ENCODE measurements at places on chromosomes 16 and 17.

DNA sequence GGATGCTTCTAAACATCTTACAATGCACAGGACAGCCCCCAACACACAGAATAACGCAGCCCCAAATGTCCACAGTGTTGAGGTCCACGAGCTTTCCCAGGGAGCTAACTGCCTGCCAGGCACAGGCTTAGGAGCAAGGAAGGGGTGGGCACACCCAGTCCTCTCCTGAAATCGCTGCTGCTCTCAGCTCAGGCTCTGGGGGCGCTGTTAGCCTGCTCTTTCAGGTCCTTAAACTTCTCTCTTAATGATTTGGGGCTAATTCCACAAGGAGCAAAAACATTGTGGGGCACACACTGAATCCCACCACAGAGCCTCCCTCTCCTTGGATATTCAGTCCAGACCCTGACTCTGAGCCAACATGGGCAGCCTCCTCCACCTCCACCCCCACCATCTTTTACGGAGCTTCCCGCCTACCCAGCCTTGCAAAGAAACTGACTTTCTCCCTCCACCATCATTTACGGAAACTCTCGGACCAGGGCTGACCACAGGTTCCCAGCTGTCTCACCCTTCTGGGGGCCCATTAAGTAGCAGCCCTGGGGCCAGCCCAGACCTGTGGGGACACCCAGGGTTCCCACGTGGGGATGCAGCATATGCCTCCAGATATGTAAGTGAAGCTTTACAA is 1.1 kb downstream of the CD300H start:
- peak; percentile 27 for DNase-seq

DNA sequence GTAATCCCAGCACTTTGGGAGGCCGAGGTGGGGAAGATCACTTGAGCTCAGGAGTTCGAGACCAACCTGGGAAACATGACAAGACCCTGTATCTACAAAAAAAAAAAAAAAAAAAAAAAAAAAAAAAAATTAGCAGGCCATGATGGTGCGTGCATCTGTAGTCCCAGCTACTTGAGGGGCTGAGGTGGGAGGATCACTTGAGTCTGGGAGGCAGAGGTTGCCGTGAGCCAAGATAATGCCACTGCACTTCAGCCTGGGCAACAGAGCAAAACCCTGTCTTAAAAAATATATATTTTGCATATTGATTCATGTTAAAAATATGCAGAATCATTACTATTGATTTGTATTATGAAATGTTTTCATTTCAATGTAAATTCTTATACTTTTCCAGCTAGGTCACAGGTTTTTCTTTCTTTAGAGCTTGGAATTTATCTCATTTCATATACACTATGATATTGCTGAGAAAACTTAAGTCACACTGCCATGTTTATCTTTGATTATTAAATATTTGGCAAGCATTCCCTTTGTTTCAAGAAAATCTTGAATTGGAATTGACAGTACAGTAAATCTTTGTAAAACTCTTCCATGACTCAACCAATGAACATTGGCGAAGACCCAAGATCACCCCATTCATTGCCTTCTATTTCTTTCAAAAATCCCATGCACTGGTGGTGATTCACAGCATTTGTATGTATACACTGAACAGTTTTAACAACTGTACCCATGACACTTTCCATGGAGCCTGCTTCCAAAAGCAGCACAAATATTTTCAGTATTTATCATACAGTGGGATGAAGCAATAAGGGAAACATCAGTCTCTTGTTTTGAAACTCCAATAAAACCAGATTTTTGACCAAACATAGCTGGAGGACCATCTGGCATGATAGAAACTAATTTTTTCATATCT is 83.5 kb upstream of the TNRC6A start:
- no peak for DNase-seq

GRCh38 chr16:31727553-31727952 is 146.1 kb upstream of the ZNF267 start:
- DNase-seq, result no peak

DNA sequence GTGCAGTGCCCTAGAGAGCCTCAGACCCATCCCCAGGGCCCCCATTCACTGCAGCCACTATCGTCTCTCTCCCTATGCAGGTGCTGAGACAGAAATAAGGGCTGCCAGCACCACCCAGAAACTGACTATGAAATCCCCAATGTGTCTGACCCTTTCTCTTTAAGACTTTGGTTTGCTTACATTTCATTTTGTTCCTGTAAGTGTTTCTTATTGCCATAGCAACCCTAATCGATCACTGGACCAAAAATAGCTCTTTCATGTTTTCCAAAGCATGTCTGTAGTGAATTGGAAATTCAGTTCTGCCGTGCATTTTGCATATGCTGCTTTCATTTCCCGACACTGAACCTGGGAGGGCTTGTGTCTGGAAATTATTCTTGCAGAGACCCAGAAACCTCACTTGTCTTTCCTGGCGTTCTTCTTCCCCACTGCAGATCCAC is 148.7 kb upstream of the NOL11 start:
- DNase-seq, result no peak

DNA sequence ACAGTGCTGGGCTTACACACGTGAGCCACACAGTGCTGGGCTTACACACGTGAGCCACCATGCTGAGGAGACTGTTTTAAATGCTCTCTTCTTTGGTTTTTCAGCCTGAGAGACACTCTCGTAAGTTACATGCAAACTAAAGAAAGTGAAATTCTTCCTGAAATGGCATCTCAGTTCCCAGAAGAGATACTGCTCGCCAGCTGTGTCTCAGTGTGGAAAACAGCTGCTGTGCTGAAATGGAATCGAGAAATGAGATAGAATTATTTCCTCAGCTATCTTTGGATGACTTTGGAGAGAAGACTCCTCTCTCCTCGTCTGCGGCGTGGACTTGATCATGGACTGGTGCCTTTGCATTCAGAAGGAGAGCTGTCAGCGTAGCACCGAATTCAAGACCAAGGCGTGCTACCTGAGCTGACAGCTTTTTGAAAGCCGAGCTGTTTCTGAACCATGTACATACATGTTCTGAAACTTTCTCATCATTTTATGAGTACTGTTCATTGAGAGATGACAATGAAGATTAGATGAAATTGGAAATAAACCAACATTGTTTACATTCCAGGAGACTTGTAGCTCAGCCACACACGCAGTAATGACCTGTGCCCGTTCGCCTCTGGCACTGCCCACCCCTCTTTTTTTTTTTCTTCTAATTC is 21.6 kb upstream of the ENDOV start:
- DNase-seq, result no peak

DNA sequence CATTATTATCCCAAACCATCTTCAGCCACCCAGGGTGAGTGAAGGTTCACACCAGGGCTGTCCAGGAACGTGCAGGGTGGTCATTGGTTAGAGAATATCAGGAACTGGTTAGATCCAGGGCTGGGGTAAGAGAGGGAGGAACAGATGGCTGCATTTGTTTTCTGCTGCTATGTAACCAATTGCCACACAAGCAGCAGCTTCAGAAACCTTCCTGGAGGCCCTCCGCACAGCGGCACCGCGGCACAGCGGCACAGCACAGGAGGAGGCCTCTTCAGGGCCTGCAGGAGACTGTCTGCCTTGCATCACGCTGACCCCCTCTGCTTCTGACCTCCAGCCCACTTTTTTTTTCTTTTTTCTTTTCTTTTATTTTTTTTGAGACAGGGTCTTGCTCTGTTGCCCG is 86.1 kb downstream of the KCNJ12 start:
- no peak for DNase-seq

GRCh38 chr16:74825016-74825415 is 50.4 kb upstream of the FA2H start:
- DNase-seq, result no peak

DNA sequence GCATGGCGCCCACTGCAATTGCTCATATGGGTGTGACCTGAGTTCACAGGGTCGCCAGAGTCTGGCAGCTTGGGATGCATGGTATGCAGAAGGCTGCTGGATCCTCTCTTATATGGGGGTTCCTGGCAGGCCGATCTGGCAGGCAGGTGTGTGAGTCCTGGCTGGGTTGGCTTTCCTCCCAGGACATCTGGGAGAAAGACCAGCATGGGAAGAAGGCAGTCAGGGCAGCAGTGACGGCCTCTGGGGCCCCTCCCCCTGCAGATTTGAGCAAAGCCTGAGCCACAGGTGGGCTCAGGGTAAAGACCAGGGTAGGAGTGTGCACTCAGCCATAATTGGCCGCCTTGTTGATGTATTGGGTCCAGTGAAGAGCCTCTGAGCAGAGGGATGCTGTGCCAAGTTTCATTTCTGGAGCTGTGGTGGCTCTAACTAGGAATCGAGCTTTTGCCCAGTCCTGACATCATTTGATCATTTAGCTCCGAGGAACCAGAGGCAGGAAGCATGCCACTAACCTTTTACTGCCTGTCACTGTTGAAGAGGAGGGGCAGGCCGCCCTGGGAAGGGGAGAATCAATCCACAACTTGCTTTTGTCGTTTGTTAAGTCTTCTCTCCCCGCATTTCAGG is 174.3 kb downstream of the CCDC182 start:
- DNase-seq, result no peak

DNA sequence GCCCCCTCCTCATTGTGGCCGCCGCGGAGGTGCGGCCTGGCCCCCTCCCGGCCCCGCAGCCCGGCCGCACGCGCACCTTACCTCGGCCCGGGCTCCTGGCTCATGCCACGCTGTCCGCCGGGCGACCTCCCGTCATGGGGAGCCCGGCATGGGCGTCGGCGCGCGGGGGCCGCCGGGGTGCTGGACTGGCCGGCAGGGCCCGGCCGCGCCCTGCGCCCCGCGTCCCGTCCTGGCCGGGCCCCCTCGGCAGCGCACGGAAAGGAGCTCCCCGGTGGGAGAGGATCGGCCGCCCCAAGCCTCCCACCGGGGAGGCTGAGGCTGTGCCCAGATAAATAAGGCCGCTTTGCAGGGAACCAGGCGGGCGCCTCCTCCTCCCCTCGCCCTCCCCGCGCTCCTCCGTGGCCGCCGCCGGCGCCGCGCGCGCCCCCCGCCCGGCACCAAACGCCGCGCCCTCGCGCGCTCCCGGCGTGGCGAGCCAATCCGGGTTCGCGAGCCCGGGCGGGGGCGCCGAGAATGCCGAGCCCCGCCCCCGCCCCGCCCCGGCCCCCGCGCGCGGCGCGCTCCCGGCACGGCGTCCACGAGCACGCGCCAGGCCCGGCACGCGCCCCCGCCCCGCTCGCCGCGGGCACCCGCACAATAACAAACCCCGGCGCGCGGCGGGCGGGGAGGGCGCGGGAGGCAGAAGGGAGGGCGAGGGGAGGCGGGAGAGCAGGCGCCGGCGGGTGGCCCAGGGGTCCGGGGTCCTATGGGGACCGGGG is at the start of gene FBXL16:
Gene FBXL16 (minus strand): TSS at position 371 of the 758 bp plus-strand sequence. CDS start 8,396 bp downstream, outside the sequence.
- no peak for DNase-seq

- DNase-seq, result peak; percentile 44
These were observed 14.6 kb downstream of the COTL1 start for GRCh38 chr16:84603140-84603816.

DNA sequence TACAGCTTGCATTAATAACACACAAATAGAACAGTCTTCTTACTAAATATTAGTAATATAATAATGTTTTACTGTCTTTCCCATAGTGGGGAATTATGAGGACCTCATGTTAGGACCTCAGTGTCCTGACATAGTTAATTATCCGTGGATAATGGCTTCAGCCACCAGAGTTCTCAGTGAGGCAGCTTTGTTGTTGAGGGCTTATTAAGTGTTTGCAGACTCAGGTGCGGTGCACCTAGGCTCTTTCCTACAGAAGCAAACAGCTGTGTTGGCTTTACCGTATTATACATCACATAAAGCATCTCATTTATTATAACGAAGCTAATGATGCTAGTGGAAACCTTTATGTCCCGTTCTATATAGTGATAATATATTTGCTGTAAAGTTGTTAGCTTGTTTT is 246.7 kb downstream of the FTO start:
- DNase-seq, result no peak

DNA sequence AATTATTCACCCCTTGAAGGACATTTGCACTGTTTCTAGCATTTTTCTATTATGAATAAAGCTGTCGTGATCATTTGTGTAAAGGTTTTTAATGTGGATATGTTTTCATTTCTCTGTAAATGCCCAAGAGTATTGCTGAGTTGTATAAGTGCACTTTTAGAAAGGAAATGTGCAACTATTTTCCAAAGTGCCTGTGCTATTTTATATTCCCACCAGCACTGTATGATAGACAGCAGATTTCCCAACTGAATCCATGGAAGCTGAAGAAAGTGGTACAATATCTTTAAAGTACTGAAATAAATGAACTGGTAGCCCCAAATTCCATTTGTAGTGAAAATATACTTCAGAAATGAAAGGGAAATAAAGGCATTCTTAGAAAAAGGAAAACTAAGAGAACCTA is 238.4 kb downstream of the BCAS3 start:
- DNase-seq, result no peak

GRCh38 chr17:42067371-42068091 is 17.1 kb upstream of the C17orf113 start:
- DNase-seq, result peak; percentile 64

DNA sequence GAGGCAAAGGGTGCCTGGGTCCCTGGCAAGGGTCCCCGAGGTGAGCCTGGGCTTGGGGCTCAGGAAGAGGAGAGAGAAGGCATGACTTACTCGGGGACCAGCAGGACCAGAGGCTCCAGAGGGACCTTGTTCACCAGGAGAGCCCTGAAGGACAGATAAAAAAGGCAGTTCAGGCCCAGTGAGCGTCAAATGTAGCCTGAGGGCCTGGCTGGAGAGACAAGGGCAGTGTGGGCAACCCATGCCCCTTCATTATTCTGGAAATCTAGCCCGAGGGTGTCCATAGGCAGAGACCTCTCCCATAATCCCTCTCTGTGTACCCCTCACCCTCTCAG is 14.1 kb downstream of the COL1A1 start:
- DNase-seq, result no peak

DNA sequence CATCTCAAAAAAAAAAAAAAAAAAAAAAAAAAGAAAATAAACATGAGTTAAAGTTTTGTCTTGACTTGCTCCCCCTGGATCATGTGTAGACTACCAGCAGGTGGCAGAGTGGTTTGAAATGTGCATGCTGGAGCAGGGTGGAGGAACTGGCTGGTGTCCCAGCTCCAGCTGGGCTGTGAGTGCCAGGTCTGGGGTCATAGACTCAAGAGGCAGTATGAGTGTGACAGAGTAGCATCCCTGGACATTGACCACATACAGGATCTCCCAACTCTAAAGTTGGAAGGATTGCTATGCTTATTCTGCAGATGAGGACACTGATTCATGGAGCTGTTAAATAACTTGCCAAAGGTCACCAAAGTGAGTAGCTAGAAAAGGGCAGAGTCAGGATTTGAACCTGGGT is 198.0 kb upstream of the MPHOSPH6 start:
- DNase-seq, result no peak

DNA sequence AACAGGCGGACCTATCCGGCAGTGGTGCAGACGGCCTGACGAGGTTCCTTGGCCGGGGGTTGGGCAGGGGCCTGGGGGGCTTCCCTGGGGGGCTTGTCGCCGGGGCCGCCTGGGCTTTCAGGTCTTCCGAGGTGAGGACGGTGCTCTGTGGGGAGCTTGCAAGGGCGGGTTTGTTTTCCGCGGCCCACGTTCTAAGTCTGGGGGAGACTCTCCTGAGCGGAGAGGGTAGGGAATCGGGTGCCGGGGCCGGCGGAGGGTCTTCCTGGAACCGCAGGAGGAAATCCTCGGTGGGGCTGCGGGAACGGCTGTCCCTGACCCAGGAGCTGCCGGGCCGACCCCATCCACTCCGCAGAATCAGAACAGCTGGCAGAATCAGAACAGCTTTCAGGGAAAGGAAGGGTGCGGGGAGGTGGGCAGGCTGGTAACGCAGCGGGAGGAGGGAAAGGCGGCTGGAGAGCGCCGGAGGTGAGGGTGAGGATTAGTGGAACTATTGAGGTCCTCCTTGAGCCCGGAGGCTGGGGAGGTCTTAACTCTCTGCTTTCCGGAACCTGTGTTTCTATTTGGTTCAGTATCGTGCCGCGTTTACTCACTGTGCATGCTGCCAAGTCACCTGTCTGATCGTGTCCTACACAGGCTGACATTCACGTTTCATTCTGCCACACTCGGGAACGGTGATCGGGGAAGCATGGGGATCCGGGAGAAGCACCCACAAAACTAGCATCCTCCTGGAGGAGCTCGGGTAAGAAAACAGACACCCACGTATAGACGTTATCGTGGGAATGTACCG is 28.9 kb downstream of the CPSF4L start:
- no peak for DNase-seq

Data from T-helper 2 cell (primary cell).